ENCODE measurements at places on chromosomes 6 and 20.

DNA sequence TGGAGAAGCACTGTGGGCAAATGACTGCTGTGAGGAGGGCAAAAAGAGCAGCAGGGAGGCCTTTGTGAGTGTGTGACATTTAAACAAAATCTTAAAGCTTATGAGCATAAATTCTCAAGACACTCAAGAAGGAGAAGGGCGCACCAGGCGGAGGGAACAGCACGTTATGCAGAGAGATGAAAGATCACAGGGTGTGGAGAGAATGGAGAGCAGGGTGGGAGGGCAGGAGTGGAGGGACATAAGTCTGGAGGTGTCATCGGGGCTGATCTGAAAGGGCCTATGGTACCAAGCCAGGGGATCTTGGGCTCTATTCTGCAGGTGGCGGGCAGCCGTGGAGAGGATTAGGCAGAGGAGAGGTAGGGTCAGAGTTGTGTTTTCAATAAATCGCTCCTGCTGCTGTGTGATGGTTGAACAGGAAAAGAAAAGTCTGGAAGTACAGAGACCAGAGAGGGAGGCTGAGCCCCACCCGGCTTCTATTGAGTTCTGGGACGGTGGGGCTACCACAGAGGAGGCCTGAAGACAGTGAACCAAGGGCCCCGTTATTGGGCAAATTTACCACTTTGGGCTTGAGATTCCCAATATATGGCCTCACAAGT is 24.3 kb upstream of the DLGAP4 start:
- no peak for DNase-seq

DNA sequence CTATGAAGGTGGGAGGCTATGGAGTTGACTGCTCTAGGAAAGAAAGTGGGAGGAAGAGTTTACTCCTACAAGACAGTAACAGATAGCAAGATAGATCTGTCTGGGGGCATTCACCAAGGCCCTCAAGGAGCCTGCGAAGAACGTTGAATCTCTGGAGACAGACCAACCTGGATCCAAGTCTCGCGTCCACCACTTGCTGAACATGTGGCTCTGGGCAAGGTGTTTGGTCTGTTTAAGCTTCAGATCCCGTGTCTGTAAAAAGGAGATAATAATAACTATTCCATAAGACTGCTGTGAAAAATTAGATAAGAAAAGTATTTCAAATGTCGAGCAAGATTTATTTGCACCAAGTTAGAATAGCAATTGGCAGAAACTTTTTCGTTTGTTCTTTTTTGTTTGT is 8.1 kb upstream of the EEF1A1 start:
- DNase-seq, result no peak

DNA sequence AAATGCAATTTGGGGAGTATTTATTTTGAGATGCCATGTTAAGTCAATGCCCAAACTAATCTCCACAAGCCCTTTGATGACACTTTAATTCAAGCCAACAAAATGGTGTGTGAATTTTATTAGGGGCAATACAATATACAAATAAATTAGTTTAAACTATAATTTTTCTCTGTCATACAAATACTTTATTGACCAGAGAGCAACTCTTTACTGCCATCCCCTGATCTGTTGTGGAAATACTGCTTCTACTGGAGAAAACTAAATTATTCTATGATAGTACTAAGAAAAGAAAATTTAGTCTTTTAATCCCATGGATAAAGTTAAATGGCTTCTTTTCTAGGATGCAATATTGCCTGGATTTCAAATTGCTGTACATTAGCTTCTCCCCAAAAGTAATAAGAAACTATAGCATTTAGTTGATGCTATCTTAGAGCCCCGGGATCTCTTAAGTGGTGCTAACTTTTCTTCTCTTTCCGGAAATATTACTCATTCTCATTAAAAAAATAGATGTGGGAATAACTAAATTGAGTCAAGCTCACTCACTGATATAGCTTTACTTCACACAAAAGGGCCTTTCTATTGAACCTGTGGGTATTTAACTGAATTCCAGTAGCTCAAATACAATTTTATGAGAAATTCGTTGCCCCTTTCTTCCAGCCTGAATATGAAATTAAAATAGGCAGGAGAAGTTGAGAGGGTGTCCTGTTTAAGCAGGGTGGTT is 49.2 kb downstream of the SMPDL3A start:
- no peak for DNase-seq

DNA sequence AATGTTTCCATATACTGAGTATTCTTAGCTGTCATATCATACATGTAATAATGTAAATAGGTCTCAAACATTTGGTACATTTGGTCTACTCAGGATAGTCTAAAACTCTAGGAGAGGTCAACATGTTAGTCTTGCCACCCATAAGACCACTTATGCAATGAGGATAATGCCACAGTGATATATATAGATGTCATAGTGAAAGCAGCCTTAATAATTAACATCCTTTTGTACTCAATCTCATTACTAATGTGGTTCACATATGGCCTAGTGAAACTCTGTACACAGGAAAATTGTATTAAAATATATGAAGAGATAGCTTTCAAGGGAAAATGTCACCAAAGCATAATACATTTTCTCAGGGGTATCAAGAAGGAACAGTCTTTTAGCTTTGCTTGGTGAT is 577.9 kb downstream of the TFAP2B start:
- DNase-seq, result no peak

DNA sequence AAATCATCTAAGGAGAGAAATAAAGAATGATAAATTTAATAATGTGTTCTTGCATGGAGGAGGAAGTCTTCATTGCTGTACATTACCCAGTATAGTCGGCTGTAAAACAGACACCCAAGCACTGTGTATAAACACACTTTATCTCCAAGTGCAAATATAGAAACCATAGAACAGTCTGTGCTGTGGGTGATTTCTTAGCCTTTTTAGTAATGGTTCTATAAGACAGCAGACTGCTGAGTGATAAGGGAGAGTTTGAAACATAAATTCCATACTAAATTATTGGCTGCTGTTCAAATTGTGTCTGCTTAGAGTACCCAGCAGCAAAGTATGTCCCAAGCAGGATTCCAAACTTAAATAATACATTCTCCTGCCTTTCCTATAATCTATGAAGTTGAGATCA is 4.6 kb downstream of the FILIP1 start:
- DNase-seq, result no peak

DNA sequence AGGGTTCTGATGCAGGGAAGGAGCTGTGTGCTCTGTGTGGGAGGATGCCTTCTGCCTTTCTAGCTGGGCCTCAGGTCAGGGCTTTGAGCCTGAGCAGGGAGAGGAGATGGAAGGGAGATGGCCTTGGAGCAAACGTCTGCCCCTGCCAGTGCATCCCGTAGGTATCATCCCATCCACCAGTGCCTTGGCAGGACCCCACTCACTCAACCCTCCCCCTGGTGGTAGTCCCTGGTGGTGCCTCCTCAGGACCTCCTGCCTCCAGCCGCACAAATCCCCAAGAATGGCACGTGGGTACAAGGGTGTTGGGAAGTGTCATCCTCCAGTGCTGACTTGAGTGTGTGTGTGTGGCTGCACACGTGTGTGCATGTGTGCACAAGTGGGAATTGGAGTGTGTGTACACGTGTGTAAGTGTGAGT is 23.1 kb upstream of the MICB start:
- no peak for DNase-seq

GRCh38 chr6:28880894-28881780 is 42.6 kb downstream of the TRIM27 start:
- no peak for DNase-seq

DNA sequence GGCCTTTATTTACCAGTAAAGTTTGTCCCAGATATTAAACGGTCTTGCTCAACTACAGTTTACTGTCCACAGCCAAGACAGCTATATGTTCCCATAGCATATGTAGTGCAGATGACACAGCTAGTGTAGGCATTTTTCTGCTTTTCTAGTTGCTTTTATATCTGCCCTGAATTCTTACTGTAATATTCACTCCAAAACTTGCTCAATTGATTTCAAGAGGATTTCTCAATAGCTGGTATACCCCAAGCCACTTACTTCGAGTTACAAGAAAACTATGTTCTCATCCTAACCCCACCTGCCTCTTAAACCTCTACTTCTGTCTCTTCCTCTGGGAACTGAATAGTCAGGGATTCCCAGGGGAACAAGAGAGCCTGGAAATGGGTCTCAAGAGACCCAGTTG is 18.9 kb upstream of the ROS1 start:
- no peak for DNase-seq

DNA sequence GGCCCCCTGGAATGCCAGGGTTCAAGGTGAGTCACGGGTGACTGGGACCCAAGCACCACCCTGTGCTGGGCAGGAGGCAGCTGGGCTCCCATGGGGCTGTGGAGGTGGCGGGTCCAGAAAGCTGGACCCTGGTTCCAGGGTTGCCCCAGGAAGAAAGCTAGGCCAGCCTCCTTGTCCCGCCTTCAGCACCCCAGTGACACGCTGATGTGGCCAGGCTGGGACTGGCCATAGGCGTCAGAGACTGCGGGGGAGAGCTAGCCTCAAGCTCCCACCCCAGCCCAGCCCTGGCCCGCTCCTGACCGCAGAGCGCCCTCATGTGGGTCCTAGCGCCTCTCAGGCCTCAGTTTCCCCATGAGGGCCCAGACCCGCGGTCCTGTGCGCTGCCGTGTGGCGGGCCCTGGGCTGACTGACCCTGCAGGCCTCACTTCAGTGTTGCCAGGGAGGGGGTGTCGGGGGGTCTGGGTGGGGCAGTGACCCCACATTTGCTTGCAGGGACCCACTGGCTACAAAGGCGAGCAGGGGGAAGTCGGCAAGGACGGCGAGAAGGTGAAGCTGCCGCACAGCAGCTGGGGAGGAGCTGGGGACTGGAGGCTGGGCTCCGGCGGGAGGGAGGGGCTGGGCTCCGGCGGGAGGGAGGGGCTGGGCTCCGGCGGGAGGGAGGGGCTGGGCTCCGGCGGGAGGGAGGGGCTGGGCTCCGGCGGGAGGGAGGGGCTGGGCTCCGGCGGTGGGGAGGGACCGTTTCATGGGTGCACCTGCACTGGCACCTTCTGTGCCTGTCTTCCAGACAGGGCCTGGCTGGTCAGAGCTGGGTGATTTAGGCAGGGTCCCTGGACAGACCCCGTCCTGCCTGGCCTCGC is 7.9 kb downstream of the COL9A3 start:
- DNase-seq, result no peak

DNA sequence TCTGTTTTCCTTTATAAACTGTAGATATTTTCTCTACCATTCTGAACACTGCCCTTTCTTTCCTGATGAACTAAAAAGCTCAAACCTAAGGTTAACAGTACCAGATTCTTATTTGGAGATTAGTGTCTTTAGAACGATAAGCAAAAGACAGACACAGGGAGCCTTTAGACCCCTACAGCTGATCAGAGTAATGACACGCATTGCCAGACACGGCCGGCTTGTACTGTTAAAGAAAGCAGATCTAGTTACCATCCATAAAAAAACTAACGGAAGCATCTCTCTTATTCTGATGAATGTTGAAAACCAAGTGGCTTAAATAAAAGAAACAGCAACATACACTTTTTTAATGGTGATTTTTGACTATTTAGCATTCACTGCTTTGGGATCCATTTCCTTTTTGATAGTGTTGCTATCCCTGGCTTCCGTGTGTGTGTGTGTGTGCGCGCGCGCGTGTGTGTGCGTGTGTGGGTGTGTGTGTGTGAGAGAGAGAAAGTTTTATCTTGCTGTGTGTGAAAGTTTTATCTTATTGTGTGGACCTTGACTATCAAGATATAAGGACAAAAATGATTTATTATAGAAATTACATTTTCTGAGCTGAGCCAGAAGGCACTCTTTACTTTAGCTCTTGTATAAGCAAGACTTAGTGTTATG is 95.6 kb upstream of the SLC35B3 start:
- DNase-seq, result no peak

- DNase-seq, result peak; percentile 52
Measured at GRCh38 chr20:25199473-25200260, 4.2 kb downstream of the ENTPD6 start.

- DNase-seq, result no peak
Measured at GRCh38 chr20:4916971-4917881, 84.1 kb downstream of the SLC23A2 start.

GRCh38 chr6:37137201-37138090 is 32.5 kb upstream of the PIM1 start:
- DNase-seq, result no peak

- DNase-seq, result no peak
Measured at GRCh38 chr6:167839755-167840154, 13.0 kb downstream of the AFDN start.

GRCh38 chr20:59589086-59589684 is 15.2 kb upstream of the PHACTR3 start:
- DNase-seq, result no peak

DNA sequence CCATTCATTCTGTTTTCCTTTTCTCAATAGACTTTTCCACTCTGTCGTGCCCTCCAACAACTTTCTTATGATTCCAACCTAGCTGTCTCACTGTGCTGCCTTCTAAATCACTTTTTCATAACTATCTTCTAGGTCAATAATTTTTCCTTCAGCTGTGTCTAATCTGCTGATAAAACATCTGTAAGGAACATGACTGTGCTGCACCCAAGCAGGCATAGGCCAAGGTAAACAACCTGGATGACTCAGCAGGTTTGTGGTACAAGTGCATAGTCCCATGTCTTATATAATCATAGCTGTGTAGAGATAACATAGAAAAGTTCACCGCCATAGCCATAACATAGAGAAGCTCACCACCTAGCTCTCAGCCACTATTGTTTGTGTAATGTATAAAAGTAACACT is 332.3 kb downstream of the PLCB1 start:
- DNase-seq, result no peak

DNA sequence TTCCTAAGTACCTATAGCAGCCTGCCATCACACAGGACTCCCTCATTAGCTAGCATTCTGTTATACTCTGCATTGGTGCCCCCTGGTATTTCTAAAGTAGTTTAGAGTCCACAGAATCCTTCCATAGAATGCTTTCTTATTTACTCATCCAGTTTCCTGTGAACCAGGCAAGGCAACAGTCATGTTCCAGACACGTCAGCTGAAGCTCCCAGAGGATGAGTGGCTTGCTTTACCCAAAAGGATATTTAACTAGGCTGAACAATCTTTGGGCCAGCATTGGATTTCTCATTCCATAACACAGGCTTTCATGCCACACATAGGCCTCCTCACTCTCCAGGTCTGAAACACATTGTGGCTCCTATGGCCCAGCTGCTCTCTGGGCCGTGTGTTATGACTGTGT is 203.8 kb upstream of the MAP3K7 start:
- no peak for DNase-seq

DNA sequence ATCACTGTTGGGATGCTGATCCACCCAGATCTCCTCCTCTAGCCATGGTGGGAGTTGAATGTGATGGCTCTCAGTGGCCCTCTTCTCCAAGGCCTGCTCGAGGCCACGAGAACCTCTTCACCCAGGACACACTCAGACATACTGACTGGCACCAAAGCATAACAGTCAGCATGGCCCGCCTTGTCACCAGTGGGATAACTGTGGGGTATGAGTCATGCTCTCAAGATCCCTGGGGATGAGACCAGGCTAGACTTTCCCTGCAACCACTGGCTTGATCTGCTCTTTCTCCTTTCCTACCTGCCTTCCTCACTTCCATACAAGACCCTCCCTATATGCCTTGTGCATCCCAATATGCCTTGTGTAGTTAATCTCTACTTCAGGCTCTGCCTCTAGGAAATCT is 66.8 kb downstream of the RIN2 start:
- DNase-seq, result no peak

DNA sequence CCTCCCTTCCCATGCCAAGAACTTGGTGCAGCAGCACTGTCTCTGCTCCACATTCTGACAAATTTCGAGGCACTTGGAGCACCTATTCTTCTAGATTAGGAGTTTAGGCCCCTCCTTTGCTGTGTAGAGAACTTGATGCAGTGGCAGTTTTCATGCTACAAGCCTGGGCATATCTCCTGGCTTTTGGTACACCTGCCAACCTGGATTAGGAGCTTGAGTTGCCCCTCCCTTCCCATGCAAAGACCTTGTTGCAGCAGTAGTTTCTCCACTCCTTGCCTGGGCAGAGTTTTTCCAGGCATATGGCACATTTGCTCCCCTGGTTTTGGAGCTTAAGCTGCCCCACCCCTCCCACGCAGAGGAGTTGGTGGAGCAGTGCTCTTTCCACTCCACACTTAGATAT is 956.1 kb downstream of the EYS start:
- no peak for DNase-seq
